ENCODE measurements at places on chromosomes 3 and 15.

GRCh38 chr3:172285844-172286243, 162.4 kb downstream of the GHSR start:
- peak; percentile 38 for DNase-seq

- no peak for DNase-seq
Measured at GRCh38 chr3:86180696-86181095, 810.3 kb downstream of the VGLL3 start.

DNA sequence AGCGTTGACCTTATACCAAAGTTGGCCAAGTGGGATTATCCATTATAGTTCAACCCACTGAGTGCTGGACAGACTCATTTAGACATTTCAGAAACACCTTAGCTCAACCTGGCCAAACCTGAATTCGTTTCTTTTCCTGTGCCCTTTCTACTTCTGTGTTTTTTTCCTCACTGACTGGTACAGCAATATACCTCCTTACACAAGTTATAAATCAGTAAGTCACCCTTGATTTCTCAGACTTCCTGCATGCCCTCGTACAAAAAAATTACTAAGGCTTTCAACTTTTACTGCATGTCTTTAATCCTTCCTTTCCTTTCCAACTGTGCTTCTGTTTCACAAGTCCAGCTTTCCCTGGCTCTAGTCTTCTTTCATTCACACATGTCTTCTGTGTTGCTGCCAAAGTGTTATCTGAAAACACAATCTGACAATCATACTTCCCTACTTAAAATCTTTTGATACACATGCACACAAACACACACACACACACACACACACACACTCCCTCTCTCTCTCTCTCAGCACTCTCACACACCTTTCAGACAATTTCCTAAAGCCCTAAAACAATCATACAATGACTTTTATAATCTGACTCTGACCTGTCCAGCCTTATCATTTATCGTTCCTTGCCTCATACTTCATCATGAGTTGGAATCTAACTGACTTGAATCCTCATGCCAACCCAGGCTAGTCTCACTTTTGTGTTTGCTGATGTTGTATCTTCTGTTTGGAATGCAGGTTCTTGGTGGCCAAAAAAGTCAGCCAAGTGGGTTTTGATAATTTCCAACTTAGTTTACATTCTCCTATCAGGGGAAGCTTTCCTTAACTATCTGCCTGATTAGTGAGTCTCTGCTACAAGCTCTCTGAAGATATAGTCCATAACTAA, 436.4 kb downstream of the NAALADL2 start:
- no peak for DNase-seq

DNA sequence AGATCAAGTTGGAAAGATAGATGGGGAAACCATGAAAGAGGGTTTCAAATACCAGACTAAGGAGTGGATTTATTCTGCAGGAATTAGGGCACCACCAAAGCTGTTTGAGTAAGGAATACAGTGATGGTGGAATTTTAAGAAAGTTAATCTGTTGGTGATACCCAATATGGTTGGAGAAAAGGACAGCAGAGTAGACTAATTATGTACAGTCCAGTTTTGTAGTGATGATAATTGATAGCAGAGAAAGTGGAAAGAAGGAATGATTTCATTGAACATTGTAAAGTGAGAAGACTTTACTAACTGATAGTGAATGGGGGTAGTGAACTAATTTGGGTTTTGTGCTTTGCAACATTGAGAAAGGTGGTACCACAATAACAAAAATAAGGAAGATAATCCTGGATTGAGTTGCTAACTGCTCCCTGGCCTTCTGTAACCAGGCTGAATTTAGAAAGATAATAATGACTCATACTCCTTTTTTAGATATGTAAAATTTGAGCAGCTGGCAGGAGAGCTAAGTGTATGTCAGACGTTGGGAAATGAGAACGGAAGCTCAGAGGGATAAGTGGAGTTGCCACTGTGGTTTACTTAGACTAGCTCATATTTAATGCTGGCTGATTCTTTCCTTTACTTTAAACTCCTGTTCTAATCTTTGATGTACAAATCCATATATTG, 16.9 kb downstream of the TCAIM start:
- peak; percentile 89 for DNase-seq

GRCh38 chr15:44194323-44195150, 534 bp downstream of the FRMD5 start:
- peak; percentile 73 for DNase-seq

DNA sequence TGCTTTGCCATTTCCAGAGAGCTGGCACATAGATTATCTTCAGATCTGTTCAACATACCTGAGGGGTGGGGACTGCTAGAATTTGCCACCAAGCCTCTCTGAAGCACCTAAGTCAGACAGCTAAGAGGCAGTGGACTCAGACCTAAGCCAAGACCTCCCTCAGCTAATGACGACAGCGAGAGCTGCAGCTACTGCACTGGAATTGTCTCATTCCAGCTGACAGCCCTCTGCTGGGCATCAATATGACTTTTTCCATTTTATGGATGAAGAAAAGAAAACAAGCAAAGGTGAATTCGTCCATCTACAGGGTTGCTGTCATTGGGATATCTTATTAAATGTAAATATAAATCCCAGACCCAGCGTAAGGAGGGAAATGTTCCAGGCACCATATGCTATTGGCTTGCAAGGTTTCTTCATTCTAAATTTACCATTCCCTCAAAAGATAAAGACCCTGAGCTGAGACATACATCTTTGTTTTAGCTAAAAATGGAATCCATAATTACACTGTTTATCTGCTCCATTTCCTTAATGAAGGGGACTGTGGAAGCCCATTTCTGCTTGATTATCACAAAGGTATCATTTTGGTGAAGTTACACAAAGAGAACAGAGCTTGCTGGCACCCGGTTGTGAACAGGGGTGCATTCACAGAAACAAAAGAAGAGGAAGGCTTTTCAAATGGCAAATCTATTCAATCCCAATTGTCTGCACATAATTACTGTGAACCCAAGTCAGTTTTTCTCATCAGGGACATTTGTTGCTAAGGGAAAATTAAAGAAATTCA, 85.5 kb upstream of the LRTM1 start:
- DNase-seq: peak; percentile 53

DNA sequence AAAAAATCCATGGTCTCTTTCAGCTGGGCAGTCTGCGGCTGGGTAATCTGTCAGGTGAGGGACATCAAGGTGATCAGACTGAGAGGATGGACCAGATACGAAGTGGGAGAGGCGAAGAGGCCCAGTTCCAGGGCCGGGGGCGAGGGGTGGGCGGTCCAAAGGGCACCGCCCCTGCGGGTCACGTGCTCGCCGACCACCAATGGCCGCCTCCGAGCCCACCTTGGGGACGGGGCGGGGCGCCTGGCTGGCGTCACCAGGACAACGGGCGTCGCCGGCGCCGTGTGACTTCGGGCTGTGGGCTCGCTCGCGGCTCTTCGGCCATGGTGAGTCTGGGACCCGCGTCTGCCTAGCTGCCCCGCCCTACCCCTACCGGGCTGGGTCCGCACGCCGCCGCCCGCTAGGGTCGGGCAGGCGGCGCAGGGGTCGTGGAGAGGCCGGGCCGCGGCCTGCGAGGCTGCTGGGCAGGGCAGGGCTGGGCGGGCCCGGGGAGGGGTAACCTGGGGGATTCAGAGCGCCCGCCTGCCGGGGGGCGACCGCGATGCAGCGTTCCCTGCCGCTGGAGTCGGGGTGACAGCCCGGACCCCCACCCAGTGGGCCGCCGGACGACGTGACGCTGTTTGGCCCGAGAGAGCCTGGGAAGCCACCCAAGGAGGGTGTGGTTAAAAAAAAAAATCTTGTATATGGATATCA, at the start of gene FBXL2:
Gene FBXL2 (plus strand): TSS at position 250 of the 690 bp plus-strand sequence. CDS start 71 bp downstream, at position 321.
- peak; percentile 70 for DNase-seq

GRCh38 chr3:23960649-23961048, 15.6 kb downstream of the NR1D2 start:
- no peak for DNase-seq

DNA sequence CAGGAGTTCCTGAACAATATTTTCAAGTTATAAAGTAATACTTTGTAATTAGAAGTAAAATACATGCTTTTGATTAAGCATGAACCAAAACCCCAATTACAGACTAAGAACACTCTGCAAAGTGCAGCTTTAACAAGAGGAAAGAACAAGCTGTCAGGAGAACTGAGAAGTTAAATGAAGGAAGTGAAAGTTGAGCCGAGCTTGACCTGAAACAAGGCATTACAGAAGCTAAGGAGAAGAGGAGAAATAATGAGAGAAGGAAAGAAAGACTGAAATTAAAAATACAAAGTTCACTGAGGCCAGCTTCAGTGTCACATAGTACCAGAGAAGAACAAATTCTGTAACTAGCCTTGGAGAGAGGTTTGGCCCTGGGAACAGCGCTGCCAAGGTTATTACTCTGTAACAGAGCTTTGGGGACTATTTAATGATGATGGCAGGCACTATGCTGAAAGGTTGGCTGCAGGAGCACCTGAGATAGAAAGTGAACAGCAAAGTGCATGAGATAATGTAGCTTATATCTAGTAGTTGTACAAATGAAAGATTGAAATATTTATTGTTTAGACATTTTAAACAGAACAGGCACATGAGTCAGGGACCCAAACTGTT, 241.9 kb upstream of the PEX5L start:
- no peak for DNase-seq

DNA sequence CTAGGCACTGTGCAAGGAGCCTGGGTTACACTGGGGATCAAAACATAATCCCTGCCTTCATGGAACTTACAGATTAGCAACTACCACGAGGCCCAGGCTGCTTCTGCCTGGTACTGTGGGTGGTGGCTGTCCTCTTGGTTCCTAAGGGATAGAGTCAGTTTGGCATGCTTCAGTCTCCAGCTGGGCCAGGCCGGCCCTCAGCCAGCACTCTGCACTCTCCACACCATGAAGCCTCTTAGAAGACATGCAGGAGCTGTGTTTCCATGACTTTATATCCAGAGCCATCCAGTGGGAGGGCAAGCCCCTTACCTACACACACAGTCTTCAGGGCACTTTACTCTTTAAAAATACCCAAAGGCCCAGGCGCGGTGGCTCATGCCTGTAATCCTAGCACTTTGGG, 54.4 kb downstream of the ATP1B3 start:
- no peak for DNase-seq

GRCh38 chr3:72078676-72079368, 293.9 kb upstream of the PROK2 start:
- DNase-seq: no peak

- peak; percentile 95 for DNase-seq
Measured at GRCh38 chr3:188294823-188295487, 141.0 kb downstream of the LPP start.

- no peak for DNase-seq
Measured at GRCh38 chr3:125662675-125663074, 67.4 kb upstream of the OSBPL11 start.

DNA sequence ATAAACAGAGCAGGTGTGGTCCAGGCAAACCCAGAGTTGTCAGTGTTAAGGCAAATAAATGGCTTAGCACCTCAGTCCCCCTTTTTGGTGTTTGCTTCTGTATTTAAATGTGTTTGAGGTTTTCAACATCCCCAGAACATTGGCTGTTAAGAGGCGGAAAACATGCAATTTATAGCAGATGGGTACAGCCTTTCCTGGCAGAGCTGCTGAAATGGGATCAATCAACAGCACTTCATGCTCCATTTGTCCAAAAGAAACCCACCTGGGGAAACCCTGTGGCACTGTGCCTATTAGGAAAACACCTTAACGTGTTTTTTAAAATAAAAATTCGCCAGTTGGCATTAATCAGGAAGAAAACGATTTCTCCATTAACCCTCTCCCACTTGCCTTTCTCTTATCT, 135.4 kb downstream of the MCTP2 start:
- no peak for DNase-seq

- DNase-seq: no peak
Measured at GRCh38 chr3:158974904-158975303, 173.1 kb downstream of the MFSD1 start.

DNA sequence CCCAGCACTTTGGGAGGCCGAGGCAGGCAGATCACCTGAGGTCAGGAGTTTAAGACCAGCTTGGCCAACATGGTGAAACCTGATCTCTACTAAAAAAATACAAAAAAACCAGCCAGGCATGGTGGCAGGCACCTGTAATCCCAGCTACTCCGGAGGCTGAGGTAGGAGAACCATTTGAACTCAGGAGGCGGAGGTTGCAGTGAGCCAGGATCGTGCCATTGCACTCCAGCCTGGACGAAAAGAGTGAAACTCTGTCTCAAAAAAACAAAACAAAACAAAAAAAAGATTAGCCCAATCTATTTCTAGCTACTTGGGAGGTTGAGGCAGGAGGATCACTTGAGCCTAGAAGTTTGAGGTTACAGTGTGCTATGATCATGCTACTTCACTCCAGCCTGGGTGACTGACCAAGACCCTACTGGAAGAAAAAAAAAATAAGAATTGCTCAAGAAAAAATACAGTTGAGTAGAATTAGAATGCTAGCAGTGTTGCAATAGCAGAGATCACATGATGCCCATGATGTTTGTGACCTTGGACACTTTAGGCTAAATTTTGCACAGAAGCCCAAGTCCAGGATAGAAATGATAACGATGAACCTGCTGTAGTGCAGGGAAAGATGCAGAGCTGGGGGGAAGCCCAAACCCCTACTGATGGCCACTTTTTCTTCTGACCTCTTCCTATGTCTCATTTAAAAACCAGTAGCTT, 162.2 kb downstream of the LPP start:
- peak; percentile 60 for DNase-seq

- DNase-seq: no peak
Measured at GRCh38 chr3:47579875-47580274, 1.2 kb upstream of the CSPG5 start.

GRCh38 chr15:101148881-101149664, 102.8 kb downstream of the CHSY1 start:
- no peak for DNase-seq

GRCh38 chr3:58628823-58629562, 37.6 kb downstream of the FAM3D start:
- DNase-seq: peak; percentile 97

DNA sequence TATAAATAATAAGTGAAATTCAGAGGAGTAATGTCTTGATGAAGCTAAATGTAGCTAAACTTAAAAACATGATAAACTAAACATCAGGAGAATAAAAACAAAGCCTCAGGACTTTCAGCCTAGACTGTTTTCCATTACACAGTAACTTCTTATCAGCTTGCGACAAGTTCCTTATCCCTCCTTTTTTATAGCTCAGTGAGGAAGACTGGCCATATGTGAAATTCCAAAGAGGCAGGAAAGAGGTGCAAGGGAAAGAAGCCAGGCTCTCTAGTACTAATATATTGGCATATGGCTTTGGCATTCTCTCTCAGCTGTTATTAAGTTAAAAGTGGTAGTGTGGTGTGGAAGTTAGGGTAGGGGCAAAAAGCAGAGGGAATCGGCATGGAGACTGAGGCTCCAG, 4.4 kb downstream of the COX17 start:
- no peak for DNase-seq

- DNase-seq: no peak
Measured at GRCh38 chr3:160986069-160986468, 119.1 kb downstream of the B3GALNT1 start.

GRCh38 chr15:89383365-89384175, 48.9 kb upstream of the POLG start:
- DNase-seq: peak; percentile 46

DNA sequence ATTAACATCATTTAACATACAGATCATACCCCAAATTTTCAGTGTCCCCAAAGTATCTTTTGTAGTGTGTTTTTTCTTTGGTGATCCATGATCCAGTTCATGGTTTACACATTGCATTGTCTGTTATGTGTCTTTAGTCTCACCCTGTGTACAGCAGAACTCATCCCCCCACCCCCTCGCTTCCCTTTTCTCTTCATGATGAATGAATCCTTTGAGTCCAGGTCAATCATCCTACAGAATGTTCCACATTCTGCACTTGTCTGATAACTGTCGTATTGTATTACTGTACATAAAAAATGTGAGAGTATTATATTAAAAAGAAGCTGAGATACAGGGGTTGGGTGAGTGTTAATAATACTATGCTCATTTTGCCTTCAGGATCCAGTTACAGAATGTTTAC, 14.6 kb upstream of the NIT2 start:
- DNase-seq: no peak

GRCh38 chr3:197368330-197368729, 69.9 kb upstream of the DLG1 start:
- DNase-seq: no peak

Data from cardiac fibroblast (primary cell).